ENCODE measurements at places on chromosomes 1 and 21.
A peak's percentile ranks its signal among the peaks of the same experiment; 100 is the strongest.

DNA sequence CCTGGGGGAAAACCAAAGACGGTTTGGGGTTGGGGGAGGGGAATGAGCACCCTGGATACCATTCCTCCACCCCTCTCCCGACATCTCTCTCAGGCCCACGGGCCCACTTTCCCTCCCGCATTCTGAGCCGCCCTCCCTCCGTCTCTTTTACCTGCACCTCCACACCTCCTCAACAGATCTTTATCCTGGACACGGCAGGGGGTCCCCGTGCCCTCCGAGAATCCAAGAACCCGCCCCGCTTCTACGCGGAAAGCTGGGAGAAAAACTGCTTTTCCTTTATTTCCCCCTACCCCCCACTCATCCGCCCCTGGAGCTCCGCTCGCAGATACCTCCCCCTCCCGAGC lies 108.8 kb downstream of the NAV1 start:
- DNase-seq = no peak

GRCh38 chr1:105914403-105914802 lies 1142.1 kb upstream of the PRMT6 start:
- no peak for DNase-seq

- no peak for DNase-seq
These were observed 378.1 kb upstream of the USP24 start for GRCh38 chr1:55593298-55593697.

DNA sequence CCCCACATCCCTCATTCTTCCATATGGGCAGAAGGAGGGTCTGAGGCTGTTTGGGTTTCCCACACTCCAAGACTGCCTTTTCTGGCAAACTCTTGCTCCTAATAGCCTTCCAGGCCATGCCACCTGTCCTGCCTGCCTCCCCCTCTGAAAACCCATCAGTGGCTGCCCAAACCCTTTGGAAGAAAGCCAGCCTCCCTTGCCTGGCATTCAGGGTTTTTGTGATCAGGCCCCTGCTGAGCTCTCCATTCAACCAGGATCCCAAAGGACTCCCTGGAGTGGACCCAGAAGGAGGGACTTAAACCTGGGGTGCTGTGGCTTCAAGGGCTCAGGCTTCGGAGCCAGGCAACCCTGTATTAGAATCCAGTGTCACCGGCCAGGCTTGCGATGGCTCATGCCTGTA lies 4.2 kb upstream of the GUCA2A start:
- no peak for DNase-seq

- DNase-seq = no peak
These were observed 20.5 kb upstream of the BCL10 start for GRCh38 chr1:85296980-85297379.

DNA sequence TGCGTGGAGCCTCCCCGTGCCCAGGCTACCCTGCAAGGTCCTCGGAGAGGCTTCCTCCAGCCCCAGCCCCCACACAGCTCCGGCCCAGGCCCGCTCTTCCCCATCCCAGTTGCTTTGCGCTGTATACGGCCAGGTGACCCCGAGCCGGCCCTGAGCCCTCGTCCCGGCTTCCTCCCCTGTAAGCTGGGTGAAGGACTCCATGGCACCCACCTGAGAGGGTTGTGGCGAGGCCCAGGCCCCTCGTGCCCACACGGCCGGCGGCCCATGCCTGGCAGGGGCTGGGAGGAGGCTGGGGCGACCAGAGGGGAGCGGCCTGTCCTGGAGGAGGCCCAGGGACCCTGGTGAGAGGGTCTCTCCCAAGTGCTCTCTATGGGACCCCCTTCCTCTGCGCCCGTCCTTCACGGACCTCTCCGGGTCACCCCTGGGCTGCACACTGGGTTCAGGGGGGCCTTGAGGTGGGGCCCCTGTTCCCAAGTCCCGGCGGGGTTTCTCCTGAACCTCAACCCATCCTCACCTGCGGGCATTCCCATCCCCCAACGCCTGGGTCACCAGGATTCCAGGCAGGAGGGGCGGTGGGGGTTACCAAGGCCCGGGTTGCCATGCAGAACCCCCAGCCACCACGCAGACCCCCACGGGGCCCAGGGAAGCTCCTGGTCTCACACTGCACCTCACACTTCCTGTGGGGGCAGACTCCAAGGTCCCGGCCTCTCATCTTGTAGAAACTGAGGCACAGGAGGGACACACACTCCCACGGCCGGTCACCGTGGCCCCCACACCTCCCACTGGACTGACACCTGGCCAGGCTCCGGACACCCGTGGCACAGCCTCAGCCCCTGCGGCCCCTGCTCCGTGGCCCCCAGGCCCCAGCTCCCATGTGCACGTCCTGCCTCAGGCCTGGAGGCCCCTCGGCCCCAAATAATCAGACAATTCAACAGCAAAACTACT lies 25.2 kb downstream of the COL6A1 start:
- DNase-seq = no peak

DNA sequence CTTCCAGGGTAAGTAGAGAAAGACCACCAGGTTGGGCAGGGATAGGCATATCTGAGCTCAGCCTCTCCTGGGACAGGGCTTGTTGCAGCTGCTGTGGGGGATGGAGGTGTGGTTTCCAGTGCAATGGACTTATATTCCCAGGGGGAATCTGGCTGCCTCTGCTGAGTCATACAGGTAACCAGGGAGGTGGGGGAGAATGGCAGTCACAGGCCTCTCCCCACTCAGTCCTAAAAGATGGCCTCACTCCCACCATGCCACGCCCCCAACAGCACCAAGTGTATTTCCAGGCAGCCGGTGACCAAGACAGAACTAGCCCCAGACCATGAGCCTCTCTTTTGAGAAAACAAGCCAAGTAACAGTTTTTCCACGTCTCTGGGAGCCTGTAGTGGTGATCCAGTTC lies 1240.7 kb downstream of the BRINP3 start:
- DNase-seq = no peak

- peak; percentile 98 for DNase-seq
These were observed at the start of gene NDC1 for GRCh38 chr1:53837924-53838653. TSS of gene NDC1 (minus strand) at chr1:53838296. CDS start at chr1:53838261, 35 bp downstream.

DNA sequence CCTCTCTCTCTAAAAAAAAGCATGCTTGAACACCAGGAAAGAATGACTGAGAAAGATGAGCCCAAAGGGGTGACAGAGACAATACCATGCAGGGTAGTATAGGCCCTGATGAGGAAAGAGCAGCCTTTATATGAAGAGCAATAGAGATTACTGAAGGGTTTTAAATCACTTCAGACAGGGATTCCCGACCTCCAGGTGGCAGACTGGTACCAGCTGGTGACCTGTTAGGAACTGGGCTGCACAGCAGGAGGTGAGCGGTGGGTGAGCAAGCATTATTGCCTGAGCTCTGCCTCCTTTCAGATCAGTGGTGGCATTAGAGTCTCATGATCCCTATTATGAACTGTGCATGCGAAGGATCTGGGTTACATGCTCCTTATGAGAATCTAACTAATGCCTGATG lies 30.8 kb upstream of the GTF2B start:
- DNase-seq = no peak

GRCh38 chr1:167899253-167899681 lies 14.7 kb downstream of the ADCY10 start:
- DNase-seq = no peak

GRCh38 chr1:153556348-153556747 lies 7.3 kb upstream of the S100A3 start:
- DNase-seq = no peak

DNA sequence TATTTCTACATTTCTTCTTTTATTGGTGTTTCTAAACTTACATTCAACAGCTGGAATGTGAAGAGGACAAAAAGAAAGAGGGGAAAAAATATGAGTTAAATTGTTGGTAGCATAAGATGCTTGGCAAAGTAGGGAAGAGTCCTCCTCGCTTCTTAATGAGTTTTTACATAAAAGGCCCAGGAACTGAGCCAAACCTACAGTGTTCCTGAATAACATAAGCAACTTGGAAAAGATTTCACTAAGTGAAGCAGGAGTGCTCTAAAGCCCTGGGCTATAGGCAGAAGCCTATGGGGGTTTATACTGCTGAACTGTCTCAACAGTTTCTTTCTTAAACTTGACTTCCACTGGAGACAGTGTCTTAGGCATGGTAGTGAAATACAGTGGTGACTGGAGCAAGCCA lies 115.0 kb upstream of the USP25 start:
- DNase-seq = no peak

GRCh38 chr1:75275631-75276030 lies 141.4 kb downstream of the LHX8 start:
- no peak for DNase-seq

GRCh38 chr21:16357994-16358393 lies 628.2 kb downstream of the USP25 start:
- no peak for DNase-seq

DNA sequence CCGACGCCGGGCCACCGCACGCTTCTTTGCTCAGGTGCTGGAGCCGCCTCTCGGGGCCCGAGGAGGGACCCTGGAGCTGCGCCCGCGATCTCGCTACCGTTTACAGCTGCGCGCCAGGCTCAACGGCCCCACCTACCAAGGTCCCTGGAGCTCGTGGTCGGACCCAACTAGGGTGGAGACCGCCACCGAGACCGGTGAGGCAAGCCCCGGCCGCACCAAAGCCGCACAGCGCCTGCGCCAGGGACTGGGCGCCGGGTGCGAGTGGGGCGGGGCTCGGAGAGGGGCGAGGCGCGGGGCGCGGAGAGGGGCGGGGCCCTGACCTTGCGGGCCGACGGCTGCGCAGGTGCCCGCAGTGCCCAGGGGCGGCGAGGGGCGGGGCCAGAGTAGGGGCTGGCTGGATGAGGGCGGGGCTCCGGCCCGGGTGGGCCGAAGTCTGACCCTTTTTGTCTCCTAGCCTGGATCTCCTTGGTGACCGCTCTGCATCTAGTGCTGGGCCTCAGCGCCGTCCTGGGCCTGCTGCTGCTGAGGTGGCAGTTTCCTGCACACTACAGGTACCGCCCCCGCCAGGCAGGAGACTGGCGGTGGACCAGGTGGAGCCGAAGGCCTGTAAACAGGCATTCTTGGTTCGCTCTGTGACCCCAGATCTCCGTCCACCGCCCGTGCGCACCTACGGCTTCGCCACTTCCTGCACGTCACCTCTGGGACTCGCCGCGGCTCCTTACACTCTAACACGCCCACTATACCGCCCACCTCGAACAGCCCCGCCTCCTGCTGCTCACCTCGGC lies 9.8 kb upstream of the CDC20 start:
- DNase-seq = peak; percentile 55

DNA sequence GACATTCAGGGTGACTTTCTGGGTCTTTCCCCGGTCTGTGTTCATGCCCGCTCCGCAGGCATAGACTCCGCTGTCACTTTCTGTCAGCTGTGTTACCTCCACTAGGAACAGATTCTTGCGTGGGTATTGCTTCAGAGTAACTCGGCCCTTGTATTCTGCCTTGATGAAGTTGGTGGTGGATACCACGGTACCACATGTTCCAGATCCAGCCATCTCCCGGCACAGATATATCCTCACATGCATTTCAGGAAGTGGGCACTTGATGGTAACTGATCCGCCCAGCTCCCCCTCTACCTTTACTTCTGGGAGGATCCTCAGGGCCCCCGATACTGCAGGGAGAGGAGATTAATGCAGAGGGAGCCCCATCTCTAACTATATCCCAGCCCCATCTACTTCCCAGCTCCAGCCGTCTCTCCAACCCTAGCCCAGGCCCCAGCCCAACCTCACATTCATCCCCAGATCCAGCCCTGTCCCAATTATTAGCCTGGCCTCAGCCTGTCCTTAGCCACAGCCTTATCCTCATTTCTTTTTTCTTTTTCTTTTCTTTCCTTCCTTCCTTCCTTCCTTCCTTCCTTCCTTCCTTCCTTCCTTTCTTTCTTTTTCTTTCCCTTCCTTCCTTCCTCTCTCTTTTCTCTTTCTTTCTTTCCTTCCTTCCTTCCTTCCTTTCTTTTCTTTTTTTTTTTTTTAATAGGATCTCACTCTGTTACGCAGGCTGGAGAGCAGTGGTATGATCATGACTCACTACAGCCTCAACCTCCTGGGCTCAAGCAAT lies 7.8 kb downstream of the FCMR start:
- DNase-seq = no peak

- DNase-seq = no peak
These were observed 39.2 kb downstream of the NSL1 start for GRCh38 chr1:212752252-212752933.
